ENCODE measurements at places on chromosomes 1 and 21.
A peak's percentile ranks its signal among the peaks of the same experiment; 100 is the strongest.

DNA sequence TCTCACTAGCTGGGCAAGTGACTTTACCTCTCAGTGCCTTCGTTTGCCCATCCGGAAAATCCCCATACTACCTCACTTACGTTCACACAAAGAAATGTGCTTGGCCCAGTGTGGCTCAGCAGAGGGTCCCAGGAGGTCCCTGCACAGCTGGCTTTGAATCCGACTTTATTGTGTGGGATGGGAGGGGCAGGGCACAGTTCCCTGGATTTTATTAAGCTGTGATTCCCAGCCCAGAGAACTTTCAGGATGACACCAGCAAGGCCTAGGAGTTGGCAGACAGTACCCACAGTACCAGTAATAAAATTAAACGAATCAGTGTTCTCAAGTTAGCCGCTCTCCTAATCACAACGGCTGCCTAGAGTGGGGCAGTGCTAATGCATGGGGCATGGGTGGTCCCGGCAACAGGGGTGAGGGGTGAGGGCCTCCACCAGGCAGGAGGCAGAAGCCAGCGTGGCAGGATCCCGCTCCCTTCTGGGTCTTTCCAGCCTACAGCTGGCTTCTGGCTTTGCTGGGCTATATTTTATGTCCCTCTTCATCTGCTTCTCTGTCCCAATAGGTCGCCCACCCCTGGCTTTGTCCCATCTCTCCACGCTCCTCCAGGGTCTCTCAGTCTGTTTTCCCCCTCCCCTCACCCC is 74.9 kb downstream of the VWA5B1 start:
- DNase-seq, result no peak

- peak; percentile 81 for DNase-seq
Measured at GRCh38 chr1:165376041-165376810, 19.7 kb upstream of the LMX1A start.

- no peak for DNase-seq
Measured at GRCh38 chr1:17412093-17412870, 27.2 kb downstream of the RCC2 start.

GRCh38 chr1:199029401-199029800 is 390.6 kb downstream of the PTPRC start:
- peak; percentile 5 for DNase-seq

GRCh38 chr21:37560385-37560784 is 193.8 kb downstream of the DYRK1A start:
- no peak for DNase-seq

DNA sequence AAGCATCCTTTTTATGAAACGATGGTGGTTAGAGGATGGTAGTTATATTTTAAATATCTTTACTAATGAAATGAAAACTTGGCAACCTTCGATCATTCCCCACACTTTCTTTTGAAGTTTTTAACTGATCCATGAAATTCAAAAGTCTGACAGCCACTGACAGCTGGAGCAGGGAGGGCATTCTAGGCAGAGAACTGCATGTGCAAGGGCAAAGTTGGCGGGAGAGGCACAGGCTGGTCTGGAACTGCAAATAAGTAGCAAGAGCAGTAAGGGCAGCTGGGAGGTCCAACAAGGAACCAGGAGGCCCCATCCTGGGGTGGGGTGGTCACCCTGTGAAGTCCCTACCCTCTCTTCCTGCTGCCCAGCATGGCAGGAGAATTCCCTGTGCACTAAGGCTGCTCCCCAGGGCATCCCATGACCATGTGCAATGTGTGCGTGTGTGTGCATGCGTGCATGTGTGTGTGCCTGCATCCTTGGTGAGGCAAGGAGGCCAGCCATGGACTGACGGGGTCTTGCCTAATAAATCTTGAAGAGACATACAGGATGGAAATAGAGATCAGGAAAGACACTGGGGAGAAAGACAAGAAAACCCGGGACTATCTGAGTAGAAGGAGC is 33.1 kb upstream of the FOXO6 start:
- DNase-seq, result no peak

DNA sequence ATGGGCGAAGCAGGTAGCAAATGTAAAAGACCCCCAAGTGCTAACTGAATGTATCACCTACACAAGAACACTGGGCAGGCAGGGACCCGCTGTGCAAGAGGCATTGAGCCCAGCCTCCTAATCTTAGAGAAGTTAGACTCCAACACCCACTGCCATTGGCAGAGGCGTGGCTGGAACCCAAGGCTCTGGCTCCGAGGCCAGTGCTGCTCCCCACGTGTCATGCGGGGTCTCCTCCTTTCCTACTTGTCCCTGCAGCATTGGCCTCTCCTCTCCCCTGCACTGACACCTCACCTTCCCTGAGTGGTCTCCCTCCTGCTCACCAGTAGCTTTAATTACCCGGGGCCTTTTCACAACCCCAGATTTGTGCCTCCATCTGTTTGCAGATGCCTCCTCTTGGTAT is 107.0 kb downstream of the GALNT2 start:
- no peak for DNase-seq
